ENCODE measurements at places on chromosomes 7 and 10. TPM values are rescaled to one million over a fixed set of nuclear protein-coding genes. Genes with fewer than 3 reads are reported as not detected.
A peak's percentile ranks its signal among the peaks of the same experiment; 100 is the strongest.

BICC1 gene
- total RNA-seq, result 2.0 TPM

HABP2 gene
- not detected for total RNA-seq

ITIH2 gene
- total RNA-seq, result not detected

HOXA9 gene
- total RNA-seq, result 47.3 TPM

LEP gene
- not detected for total RNA-seq

HKDC1 gene
- 0.48 TPM for total RNA-seq

GCK gene
- 0.58 TPM for total RNA-seq

TFR2 gene
- 0.34 TPM for total RNA-seq

TSPAN15 gene
- 7.3 TPM for total RNA-seq

FFAR4 gene
- not detected for total RNA-seq

DNA sequence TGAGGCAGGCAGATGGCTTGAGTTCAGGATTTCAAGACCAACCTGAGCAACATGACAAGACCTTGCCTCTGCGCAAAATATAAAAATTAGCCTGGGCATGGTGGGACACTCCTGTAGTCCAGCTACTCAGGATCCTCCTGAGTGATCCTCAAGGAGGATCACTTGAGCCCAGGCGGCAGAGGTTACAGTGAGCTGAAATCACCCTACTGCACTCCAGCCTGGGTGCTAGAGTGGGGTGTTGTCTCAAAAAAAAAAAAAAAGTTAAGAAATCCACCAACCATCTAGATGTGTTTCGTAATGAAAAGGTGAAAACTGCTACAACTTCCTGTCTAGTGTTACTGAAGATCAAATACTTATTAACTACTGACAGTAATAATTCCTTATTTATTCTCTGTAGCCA lies 8.1 kb downstream of the GLCCI1 start:
- no peak for DNase-seq

DNA sequence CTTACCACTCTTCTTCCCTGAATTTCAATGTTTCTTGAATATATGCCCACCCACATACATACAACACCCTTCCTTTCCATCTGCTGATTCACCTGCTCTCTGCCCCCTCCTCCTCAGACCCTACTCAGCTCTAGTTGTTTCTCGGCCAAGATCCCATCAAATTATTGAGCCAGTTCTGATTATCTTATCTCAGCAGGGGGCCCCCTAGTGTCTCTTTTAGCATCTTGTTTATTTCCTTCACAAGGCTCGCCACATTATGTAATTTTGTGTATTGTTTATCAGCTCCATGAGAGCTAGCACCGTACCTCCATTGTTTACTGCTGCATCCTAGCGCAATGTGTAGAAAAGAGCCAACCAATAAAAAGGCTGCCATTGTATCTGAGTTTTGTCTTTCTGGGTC lies 71.9 kb downstream of the FAM13C start:
- DNase-seq, result no peak

- DNase-seq, result no peak
These were observed 5.5 kb downstream of the CCL24 start for GRCh38 chr7:75808106-75808505.

DNA sequence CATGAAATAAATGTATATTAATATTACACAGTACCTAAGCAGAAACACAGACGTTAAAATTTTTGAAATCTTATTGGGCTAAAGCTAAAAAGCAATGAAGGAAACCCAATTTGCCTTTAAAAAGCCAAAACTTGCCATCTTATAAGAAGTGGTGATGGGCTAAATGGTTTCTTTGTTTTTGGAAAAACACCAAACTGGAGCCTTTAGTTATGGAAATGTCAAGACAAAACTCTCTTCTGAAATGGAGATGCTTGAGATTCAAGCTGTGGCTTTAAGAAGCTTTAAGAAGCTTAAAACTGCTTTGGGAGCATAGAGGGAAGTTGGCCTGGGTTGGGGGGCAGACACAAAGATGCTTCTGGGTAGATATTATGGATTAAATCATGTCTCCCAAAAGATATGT lies 277.0 kb downstream of the GFRA1 start:
- DNase-seq, result no peak

- DNase-seq, result no peak
These were observed 36.5 kb downstream of the XPNPEP1 start for GRCh38 chr10:109886781-109887140.

- no peak for DNase-seq
These were observed 80.4 kb upstream of the PDK4 start for GRCh38 chr7:95676691-95677090.

DNA sequence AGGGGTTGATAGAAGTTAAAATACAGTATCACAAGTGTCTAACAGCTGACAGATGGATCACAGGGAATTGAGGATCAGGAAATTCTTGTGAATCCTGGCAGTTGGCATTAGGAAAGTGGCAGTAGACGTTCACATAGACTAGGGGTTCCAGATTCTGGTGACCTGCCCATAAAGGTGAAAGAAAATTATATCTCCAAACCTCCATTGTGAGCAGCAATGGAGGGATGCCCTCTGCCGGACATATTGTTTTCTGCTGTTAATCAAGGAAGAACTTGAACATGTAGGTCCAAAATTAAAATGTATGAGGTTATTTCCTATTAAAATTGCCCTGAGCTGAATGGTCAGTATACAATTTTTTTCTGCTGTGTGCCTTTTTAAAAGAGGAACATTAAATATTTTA lies 5.1 kb downstream of the NME8 start:
- DNase-seq, result no peak

- no peak for DNase-seq
These were observed 488.4 kb downstream of the NXPH1 start for GRCh38 chr7:8921807-8922206.

- DNase-seq, result no peak
These were observed 23.6 kb downstream of the VIPR2 start for GRCh38 chr7:159121068-159121467.

DNA sequence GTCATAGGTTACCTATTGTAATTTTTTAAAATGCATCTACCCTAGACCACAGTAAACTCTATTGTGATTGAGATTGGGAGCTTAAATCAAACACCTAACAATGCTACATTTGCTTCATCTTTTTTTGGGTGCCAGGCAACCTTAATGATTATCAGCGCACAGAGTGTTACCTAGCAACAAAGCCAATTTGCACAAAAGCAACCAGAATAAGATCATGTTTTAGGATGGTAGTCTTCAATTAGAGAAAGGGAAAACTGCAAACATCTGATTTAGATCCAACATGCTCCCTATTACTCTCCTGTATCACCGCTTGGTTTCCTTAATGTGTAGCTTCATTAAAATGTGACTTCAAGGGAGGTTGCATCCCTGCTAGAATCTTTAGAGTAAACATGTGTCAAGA lies 226.9 kb downstream of the ABCA13 start:
- no peak for DNase-seq

DNA sequence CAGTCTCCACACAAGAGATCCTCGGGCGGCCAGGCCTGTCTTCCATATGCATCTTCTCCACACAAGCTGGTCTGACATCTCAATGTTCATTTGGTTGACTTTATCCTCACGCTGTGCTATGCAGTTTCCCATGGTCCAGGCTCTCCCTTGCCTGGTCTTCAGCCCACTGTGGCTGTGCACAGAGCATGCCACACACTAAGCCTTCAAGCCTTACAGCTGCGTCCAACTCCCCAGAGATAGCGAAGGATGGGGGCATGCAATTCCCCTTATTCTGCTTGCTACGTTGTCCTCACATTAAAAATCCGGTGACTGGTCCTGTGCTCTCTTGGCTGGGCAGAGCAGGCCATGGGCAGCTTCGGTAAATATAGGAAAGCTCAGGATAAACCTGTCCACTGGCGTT lies 188.7 kb upstream of the TCERG1L start:
- no peak for DNase-seq

- no peak for DNase-seq
These were observed 191.9 kb downstream of the MDFIC start for GRCh38 chr7:115113776-115114175.

DNA sequence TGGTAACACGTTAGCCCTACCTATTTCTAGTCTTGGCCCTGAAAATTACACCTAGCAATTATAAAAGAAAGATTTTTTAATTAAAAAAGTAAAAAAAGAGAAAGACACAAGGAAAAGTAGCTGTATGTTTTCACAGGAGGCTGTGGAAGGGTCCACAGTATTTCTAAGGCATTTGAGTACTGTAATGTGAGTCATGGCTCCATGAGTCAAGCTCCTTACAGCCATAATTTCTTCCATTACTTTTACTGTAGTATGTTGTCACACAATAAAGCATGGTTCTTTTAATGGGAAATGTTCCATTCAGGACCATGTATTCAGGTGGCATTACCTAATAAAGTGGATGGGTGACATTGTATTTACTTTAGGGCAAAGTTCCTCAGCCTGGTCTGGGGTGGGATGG lies 113.4 kb downstream of the GPR37 start:
- DNase-seq, result no peak

- DNase-seq, result no peak
These were observed 430.2 kb upstream of the MKI67 start for GRCh38 chr10:128556182-128557110.

DNA sequence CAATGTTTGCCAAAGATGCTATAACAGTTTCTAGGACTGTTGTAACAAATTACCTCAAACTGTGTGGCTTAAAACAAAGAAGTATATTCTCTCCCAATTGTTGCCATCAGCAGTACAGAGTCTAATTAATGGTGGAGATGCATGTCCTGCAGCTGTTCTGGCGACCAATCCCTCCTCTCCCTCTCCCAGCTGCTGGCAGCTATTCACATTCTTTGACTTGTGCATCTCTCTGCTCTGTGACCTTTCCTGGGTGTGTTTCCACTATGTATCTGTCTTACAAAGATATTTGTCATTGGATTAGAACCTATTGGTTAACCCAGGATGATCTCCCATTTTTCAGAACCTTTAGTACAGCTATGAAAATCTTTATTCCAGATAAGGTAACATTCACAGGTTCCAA lies 561.7 kb upstream of the POM121L12 start:
- no peak for DNase-seq

GRCh38 chr7:150793569-150794238 lies 6.5 kb downstream of the TMEM176B start:
- DNase-seq, result no peak

- no peak for DNase-seq
These were observed 10.6 kb upstream of the ADAM12 start for GRCh38 chr10:126398924-126399323.

DNA sequence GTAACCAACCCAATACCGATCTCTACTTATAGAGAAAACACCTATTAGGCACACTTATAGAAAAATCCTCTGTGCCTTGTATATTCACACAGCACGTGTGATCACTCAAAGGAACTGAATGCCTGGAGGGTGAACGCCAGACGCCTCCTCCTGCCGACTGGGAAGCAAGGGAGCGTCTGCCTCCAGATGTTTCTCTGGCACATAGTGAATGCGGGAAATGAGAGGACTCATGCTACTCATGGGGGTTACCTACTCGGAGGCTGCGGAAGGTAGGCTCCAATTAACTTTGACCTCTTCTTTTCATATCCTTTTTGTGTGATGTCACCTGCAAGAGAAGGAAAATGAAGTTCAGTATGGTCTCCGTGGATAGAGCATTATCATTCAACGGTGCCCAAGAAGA lies 203.3 kb downstream of the DIP2C start:
- peak; percentile 39 for DNase-seq

DNA sequence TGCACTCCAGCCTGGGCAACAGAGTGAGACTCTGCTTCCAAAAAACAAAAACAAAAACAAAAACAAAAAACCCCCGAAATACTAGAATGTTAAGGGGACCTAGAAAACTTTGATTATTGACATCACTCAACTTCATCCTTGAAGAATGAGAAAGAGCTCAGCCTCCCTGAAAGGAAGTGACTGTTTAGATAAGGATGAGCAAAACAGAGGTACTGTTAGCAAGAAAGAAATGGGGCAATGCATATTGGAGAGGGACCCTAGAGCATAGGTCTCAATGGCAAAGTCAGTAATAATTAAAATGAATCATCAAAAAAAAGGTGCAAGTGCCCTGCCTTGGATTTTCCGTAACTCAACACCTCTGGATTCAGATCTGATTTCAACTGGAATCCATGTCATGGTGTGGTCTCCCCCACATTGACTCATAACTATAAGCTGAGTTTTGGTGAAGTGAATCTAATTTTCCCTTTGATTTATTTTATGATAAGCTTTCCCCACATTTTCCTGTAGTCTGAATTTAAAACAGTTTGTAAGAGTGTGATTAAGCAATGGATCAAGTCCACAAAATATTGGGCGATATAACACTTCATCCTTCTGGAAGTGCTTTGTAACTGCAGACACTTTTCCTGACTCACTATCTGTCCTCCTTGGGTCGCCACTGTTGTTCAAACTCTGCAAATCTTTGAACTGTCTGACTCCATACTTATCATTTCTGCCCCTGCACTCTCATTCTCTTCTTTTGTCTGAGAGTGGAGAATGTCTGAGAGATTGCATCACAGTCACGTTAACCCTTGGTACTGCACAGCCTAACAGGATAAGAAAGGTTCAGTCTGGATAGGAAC lies 224.8 kb upstream of the LYZL1 start:
- DNase-seq, result peak; percentile 70

GRCh38 chr7:55878691-55879090 lies 8.6 kb upstream of the ZNF713 start:
- no peak for DNase-seq

GRCh38 chr7:36916116-36916515 lies 191.8 kb upstream of the AOAH start:
- DNase-seq, result no peak

DNA sequence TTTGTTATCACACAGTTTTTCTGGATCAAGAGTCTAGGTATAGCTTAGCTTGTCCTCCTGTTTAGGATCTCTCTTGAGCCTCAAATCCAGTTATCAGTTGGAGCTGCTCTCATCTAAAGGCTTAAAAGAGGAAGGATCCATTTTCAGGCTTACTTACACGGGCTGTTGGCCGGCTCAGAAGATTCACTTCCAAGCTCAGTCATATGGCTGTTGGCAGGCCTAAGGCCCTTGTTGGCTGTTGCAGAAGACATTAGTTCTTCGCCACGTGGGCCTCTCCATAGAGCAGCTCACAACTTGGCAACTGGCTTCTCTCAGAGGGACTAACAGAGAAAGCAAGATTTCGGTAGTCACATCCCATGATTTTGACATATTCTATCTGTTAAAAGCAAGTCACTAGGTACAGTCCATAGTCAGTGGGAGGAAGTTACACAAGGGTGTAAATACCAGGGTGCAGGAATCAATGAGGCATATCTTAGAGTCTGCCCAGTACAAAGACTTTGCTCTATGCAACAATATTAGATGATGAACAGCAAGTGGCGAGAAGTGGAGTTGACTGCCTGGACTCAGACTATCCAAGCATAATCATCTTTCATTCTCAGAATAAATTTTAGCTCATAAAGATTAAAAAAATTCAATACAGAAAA lies 280.1 kb upstream of the MBL2 start:
- DNase-seq, result no peak

Measured in foreskin keratinocyte (primary cell).